ENCODE measurements at places on chromosomes 1 and 21.

- DNase-seq, result no peak
Measured at GRCh38 chr1:17538428-17539117, 925 bp upstream of the ARHGEF10L start.

DNA sequence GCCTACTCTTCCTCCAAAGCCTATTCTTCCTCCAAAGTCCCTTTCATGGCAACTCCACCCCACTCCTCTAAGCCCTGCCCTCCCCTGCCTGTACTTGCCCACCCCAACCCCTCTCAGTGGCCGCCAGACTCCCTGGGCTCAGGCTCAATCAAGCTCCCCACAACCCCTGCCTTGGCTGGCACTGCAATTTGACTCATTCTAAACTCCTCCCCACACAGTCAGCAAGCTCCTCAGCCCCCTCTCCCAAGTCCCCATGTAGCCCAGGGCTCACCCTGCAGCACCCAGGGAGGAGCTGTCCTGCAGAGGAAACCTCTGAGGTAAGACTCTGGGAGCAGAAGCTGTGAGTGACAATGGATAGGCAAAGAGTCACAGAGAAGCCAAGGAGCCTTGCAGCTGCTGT is 3.6 kb upstream of the VSIG8 start:
- no peak for DNase-seq

- DNase-seq, result peak; percentile 12
Measured at GRCh38 chr1:28926629-28927265, 12.4 kb downstream of the EPB41 start.

DNA sequence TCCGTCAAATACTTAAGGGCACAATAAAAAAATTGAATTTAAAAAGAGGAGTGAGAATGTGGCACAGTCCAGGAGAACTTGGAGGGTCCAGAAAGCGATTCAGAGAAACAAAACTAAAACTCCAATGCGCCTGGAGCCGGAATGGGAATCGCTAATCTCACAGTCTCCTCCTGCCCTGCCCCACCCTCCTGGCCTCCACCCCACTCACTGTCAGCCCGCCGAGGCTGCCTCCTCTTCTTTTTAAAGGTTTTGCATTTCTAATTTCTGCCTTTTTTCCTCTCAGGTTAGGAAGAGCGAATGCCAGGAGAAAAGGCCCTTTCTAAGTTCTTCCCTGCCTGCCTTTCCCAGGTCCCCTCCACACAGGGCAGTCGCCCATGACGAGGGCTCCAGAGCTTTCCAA is 135.3 kb downstream of the ZBTB18 start:
- DNase-seq, result no peak

DNA sequence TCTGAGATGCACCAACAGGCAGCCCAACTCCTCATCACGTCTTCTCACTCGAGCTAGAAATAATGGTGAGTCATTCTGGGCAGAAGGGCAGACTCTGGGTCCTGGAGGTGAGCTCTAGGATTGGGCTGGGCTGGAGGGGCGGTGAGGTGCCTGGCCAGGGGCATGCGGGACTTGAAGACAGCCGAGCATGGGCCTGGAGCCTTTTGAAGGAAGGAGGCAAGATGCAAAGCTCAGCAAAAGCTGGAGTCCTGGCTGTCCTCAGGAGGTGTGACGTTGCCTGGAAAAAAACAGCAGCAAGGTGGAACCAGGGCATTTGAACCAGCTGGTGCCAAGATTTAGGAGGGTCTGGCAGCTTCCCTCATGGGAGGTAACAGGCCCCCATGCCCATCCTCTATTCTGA is 712 bp downstream of the KCNA2 start:
- no peak for DNase-seq

DNA sequence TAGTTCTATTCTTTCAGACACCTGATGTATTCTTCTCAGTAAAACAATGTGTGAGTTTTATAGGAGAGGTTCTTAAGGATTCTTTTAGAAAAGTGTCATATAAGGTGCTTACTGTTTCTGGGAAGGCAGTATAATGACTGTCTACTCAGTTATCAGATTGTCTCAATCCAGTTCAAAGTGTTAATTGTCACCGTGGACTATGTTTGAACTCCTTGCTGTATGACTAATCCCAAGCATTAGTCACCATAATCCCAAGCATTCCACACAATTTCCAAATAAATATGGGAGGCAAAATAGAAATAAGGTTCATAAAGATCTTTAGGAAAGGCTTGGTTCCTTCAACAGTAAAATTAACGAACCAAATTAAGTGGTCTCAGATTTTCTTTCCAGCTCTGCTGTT is 342.1 kb upstream of the NR5A2 start:
- DNase-seq, result no peak

DNA sequence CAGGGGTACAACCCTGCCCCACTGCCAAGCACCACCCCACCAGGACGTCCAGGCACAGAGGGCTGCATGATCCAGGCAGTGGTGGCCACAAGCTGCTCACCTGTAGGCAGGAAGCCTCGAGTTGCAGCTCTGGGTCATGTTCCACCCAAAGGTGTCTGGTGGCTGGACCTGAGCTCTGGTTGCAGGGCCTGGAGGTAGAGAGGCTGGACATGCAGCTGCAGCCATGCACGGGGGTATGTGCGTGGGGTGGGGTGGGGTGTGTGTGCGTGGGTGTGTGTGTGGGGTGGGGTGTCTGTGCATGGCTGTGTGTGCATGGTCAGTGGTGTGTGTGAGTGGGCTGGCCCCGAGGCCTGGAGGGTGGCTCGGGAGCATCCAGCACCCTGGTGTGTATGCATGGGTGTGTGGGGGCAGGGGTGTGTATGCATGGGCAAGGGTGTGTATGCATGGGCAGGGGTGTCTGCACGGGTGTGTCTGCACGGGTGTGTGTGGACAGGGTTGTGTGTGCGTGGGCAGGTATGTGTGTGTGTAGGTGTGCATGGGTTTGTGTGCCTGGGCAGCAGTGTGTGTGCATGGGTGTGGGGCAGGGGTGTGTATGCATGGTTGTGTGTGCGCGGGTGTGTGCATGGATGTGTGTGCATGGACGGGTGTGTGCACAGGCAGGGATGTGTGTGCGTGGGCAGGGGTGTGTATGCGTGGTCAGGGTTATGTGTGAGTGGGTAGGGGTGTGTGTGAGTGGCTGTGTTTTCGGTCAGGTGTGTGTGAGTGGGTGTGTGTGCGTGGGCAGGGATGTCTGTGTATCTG is 15.6 kb downstream of the ARHGEF16 start:
- DNase-seq, result no peak

- DNase-seq, result no peak
Measured at GRCh38 chr1:57623039-57623790, 199.4 kb upstream of the DAB1 start.

DNA sequence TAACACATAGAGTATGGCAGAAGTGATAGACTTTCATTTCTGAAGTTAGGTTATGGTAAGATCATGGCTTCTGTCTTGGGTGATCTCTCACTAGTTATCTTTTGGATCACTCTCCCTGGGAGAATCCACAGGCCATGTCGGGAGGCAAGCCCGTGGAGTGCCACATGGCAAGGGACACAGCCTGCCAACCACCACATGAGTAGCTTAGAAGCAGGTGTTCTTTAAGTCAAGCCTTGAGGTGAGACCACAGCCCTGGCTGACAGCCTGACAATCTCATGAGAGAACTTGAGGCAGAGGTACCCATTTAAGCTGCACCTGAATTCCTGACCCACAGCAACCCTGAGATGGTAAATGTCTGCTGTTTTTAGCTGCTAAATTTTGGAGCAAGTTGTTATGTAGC is 130.4 kb downstream of the KCNN3 start:
- no peak for DNase-seq

DNA sequence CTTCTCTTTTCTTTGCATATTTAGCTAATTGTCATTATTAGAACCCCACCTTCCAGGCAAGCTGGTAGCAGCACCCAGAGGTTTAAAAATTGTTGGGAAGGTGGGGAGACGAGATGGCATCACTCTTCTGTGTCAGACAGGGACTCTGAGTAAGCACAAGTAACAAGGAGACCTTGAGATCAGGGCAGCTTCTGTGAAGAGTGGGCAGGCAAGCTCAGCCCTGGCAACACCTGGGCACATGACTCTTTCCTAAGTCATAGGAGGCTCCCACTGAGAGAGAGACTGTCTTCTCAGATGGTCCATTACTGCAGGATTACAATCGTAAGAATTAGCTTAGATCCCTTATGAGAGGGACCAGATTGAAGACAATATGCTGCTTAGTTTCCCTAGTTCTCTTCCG is 183.5 kb downstream of the BRINP2 start:
- no peak for DNase-seq

DNA sequence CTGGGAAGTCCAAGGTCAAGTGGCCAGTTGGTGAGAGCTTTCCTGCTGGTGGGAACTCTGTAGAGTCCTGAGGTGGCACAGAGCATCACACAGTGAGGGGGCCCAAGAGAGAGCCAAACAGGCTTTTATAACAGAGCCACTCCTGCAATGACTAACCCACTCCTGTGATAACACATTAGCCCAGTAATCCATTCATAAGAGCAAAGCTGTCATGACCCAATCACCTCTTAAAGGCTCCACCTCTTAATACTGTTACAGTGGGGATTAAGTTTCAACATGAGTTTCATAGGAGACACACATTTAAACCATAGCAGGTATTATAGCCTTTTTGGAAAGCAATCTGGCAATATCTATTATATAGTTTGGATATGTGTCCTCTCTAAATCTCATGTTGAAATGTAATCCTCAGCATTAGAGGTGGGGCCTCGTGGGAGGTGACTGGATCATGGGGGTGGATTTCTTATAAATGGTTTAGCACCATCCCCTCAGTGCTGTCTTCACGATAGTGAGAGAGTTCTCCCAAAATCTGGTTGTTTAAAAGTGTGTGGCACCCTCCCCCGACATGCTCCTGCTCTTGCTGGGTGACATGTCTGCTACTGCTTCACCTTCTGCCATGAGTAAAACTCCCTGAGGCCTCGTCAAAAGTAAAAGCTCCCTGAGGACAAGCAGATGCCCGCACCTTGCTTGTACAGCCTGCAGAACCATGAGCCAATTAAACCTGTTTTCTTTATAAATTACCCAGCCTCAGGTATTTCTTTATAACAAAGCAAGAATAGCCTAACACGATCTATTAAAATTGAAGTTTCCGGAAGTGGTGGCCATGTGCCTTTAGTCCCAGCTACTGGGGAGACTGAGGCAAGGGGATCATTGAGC is 64.5 kb downstream of the CD58 start:
- no peak for DNase-seq

- no peak for DNase-seq
Measured at GRCh38 chr1:46991083-46991923, 32.2 kb upstream of the CYP4X1 start.

- no peak for DNase-seq
Measured at GRCh38 chr1:196993916-196994315, 16.6 kb downstream of the CFHR5 start.

All from activated naive CD4-positive, alpha-beta T cell treated with Interleukin-2 at 50 U/mL for 16 hours (primary cell).